AG10803 (cell line): ENCODE measurements at places on chromosomes 7 and 10.
A peak's percentile ranks its signal among the peaks of the same experiment; 100 is the strongest.

GRCh38 chr7:5397736-5398135, 25.9 kb downstream of the TNRC18 start:
- DNase-seq, result no peak

DNA sequence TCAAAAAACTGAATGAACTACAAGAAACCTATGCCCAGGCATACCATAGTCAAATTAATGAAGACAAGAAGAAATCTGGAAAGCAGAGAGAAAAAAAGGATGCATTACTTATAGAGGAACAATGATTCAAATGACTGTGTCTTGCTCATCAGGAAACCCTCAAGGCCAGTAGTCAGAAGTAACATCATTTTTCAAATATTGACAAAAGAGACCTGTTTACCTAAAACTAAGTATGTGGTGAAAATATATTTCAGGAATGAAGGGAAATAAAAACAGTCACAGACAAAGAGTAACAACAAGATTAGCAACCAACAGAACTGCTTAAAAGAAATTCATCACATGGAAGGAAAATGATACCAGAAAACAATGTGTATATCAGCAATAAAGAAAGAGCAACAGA, 128.4 kb downstream of the ALOX5 start:
- DNase-seq, result no peak

DNA sequence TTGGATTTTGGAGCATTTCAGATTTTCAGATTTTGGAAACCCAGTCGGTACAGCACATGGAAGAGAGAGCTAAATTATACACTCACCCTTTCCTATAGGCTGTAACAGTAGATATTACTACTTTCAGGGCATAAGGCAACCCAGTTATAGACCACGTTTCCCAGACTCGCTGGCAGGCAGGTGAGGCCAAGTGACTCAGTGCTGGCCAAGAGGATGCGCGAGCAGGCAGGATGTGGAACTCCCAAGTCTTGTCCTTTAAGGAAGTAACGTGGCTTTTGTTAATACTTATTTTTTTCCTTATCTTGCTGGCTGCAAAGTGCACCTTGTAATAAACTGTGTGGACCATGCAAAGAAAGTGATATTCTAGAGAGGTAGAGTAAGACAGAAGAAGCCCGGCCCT, 1160.1 kb downstream of the GATA3 start:
- DNase-seq, result no peak

GRCh38 chr10:102394079-102394800, 1.3 kb upstream of the NFKB2 start:
- DNase-seq, result peak; percentile 85

GRCh38 chr7:104156842-104157277, 51.0 kb downstream of the ORC5 start:
- peak; percentile 32 for DNase-seq

GRCh38 chr7:158771213-158771834, 58.0 kb downstream of the ESYT2 start:
- DNase-seq, result peak; percentile 13

GRCh38 chr7:44257618-44258422, 57.0 kb downstream of the YKT6 start:
- DNase-seq, result peak; percentile 82

DNA sequence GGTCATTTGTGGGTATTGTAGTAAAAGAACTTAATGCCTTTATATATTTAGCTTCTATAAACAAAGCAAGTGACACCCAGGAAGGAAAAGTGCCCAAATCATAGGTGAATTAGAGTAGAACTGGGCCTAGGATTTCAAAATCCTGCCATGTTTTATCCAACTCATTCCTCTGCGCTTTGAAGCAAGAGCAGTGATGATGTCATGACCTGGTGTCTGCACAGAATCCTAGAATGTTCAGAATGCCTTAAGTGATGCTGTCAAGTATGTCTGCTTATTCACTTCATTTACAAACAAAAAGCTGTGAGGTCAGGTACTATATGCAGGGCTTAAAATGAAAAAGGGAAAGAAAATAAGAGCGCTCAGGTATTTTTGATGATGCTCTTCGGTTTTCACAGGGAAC, 737.2 kb upstream of the ANKRD30A start:
- no peak for DNase-seq

- DNase-seq, result no peak
Observed at GRCh38 chr7:48028938-48029337, at the start of gene SUN3. TSS of gene SUN3 (minus strand) at chr7:48029107. CDS start at chr7:48028938, 169 bp downstream.

- no peak for DNase-seq
Observed at GRCh38 chr7:64113981-64114380, 68.7 kb downstream of the ZNF727 start.

DNA sequence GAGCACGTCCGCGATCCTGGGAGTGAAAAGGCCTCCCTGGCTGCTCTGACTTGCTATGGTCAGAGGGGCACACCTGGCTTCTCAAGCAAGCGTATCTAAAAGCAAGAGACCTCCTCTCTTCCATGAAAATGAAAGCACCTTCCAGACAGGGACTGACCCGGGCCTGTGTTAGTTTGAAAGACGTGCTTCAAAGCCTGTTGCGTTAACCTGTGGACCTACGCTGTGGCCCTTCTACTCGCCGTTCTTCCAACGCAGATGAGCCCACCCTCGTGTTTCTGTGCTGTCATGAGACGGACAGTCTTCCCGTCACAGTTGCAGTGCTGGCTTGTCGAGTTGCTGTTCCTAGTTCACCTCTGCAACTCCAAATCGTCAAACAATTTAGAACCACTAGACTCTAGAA, 15.5 kb upstream of the GDI2 start:
- DNase-seq, result no peak

DNA sequence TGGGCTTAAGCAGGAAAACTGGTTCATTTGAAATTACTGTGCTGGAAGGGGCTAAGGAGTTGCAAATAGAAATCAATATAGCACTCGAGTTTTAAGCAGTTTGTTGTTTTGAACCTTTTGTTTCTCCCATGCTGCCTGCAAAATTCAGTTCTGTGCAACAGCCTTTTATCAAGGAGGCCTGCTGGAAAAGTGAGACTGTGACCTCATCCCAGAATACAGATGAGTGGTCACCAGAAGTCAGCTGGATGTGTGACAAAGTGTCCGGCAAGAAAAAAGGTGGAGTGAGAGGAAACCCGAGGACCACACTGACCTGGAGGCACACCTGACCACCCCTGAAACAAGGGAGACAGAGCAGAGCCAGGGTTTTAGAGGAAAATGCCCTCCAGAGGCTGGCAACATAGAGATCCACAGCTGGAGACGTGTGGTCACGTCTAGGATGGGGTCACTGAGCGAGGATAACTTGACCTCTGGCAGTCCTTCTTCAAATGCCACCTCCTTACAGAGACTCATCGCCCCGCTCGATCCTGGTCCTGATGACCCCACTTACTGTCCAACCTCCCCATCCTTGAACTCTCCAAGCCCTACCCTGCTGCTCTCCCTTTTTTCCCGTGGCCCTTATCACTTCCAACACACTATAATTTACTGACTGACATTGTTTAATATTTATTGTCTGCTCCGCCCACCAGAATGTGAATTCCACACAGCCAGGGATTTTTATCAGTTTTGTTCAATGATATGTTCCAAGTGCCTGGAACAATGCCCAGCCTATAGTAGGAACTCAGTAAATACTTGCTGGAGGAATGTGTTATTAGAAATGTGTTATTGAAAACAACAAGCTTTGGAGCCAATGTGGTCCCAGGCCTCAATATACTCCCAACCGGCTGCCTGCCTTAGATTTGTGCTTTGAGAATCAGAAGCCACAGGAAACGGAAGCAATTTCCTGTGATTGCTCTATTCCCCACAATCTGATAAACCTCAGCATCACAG, 243.8 kb downstream of the GLI3 start:
- DNase-seq, result peak; percentile 90

DNA sequence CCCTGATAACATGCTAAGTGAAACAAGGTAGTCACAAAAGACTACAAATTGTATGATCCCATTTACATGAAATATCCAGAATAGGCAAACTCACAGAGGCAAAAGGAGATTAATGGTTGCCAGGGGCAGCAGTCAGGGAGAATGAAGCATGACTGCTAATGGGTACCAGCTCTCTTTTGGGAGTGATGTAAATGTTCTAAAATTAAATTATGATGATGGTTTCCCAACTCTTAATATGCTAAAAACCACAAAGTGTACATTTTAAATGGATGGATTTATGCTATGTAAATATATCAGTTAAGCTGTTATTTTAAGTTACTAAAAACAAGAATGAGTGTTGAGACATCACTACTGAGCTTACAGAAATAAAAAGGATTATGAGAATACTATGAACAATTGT, 12.6 kb downstream of the CYP51A1 start:
- no peak for DNase-seq

DNA sequence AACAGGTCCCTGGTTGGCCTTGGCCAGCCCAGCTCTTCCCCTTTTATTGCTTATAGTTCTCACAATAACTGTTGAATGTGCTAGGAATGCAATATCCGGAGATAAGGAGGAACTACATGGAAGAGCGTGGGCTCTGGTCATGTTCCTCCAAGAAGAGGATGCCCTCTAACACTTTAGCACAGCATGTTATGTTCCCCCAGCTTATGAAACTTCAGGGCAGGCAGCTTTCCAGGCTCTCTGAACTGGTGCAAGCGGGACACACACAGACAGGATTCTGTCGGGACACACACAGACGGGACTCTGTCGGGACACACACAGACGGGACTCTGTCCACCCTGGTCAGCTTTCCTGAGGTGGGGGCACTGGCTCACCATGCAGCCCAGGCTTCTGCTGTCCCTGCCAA, 141.6 kb downstream of the PKD1L1 start:
- DNase-seq, result no peak

- DNase-seq, result no peak
Observed at GRCh38 chr10:79410315-79411094, 34.9 kb downstream of the ZCCHC24 start.

- no peak for DNase-seq
Observed at GRCh38 chr10:27312854-27313253, 72.3 kb upstream of the ACBD5 start.

DNA sequence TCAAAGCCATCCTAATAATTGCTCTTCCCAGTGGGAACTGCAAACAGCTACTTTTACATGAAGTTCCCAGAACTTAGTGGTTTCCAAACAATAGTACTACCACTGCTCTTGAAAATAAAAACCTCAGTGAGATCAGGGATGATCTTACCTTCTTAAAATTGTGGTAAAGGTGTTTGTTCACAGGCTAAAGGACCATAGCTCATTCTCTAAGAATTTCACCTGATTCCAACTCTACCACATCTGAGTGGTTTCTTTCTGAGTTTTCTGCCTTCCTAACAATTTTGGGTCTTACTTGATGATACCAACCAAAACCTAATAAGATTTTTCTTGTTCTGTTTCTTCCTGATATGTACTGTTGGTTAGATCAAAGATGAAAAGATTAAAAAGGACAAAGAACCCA, 45.6 kb upstream of the AGBL3 start:
- no peak for DNase-seq

- no peak for DNase-seq
Observed at GRCh38 chr10:43983856-43984271, 335.2 kb upstream of the ZNF32 start.

DNA sequence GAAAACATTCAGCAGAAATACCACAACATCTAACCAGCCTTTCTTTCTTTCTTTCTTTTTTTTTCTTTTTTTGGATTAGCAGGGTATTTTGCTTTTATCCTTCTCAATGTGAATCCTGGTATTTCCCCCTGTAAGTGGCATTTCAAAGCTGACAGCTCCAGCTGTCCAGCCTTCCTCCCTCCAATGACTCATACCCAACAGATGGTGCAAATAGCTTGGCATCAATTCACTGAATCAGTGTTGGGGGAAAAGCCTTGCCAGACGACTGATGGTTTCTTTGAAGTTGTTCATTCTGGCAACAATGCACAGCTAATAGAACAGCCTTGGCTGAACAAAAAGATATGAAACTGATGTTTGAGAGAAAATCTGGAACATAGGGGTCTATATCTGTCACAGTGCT, 316.8 kb upstream of the STEAP1 start:
- peak; percentile 34 for DNase-seq

DNA sequence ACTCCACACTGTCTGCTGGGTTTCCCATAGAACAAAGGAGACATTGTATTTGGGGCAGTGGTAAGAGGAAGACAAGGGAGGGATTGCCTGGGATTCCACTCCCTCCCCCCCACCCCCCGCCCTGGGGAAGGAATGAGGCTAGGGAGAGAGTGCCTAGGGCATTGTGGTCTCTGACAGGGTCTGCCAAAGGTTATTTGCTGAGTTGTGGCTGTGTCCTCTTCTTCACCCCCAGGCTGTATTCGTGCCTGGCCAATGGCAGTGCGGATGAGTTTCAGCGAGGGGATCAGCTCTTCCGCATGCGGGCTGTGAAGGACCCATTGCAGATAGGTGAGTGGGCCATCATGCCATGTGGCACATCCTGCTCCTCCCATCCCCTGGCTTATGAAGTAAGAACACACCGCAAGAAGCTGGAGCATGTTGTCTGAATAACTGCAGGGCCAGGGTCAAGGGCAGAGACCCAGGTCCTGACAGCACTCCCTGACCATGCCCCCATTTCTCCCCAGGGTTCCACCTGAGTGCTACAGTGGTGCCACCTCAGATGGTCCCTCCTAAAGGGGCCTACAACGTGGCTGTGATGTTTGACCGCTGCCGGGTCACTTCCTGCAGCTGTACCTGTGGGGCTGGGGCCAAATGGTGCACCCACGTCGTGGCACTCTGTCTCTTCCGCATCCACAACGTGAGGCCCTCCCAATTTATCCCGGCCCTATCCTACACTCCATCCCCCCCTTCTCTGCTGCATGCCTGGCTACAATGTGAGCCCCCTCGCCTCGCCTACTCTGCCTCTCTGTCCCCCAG, 3.7 kb downstream of the ZSWIM8 start:
- DNase-seq, result no peak

DNA sequence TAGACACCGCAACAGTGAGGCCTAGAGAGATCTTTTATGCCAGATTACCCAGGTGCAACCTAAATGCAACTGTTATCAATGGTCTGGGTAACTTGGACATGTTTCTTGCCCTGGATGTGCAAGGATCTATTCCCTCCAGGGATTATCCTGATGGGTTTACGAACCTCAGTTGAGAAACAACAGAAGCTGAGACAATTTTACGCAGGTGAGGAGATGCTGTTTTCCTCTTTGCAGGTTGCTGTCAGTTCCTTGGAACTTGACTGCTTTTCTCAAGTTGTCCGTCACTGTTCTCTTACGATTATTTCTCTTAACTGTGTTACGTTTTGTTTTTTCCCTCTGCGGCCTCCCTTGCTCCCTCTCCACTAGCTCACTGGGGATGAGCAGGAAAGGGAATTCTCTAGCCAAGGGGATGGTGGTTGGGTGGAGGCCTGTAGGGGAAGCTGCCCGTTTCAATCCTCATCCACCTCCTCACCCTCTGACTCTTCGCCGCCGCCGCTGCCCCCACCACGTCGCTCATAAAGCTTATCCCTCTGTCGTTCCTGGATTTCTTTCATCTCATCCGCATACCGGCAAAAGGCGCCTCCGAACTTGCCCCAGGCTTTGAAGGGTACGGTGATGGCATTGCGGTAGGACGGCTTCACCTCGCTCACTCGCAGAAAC, 1.2 kb downstream of the PURB start:
- DNase-seq, result peak; percentile 3

GRCh38 chr7:73885975-73886798, 25.2 kb downstream of the TMEM270 start:
- peak; percentile 81 for DNase-seq

GRCh38 chr7:28579571-28579970, 167.3 kb downstream of the CREB5 start:
- no peak for DNase-seq
